Fibroblast of the aortic adventitia (primary cell): ENCODE measurements at places on chromosomes 11 and 22.

DNA sequence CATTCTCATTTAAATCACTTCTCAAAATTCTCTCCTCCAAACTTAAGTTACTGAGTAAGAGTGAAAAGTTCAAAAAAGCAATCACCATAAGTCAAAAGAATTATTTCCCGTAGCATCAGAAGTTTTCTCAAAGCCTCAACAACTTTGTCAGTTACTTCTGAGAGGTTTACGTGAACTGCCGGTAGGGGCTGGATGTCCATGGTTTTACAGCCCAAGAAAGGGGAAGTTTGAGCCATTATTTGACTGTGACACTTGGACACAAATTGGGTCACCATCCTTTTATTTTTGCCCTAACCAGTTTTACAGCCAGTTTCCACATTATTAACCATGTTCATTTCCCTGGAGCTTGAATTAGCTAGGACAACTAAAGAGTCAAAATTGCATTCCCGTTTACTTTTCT is 7.5 kb downstream of the POU2AF3 start:
- no peak for DNase-seq

DNA sequence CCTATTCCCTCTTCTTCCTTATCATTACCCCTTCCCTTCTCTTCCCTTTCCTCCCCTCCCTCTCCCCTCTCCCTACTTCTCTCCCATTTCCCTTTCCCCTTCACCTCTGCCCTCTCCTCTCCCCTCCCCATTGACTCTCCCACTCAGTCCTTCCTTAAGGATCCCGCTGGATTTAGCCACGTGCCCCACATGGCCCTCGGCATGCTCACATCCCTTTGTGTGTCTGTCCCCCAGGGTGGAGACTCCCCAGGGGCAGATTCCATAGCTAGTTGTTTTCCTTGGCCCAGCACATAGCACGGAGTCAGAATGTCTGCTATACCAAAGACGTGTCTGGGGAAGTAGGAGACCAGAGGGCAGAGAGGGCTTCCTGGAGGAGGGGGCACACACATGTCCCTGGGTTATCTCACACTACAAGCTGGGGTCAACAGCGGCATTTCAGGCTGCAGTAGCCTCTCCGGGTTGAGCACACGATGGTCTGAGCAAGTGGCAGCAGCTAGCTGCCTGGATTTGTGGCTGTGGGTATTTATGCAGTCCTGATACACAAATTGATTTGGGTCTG is 487.0 kb downstream of the TBC1D22A start:
- no peak for DNase-seq

DNA sequence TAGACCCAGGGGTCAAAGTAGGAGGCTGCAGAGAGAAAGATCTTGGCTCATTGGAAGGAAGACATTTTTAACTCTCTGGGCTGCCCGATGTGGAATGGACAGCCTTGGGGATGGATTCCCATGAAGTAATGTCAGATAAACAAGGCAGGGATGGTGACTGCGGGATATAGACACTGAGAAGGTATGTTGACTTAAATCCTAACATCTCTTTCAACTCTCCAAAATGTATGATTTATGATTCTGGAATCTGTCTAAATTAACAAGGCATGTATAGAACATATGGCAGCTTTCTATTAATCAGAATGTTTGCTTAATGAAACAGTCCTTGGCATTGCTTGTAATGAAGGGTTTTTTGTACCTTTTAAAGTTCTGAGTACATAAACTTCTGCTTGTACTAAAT is 56.1 kb upstream of the VSTM5 start:
- DNase-seq, result no peak

DNA sequence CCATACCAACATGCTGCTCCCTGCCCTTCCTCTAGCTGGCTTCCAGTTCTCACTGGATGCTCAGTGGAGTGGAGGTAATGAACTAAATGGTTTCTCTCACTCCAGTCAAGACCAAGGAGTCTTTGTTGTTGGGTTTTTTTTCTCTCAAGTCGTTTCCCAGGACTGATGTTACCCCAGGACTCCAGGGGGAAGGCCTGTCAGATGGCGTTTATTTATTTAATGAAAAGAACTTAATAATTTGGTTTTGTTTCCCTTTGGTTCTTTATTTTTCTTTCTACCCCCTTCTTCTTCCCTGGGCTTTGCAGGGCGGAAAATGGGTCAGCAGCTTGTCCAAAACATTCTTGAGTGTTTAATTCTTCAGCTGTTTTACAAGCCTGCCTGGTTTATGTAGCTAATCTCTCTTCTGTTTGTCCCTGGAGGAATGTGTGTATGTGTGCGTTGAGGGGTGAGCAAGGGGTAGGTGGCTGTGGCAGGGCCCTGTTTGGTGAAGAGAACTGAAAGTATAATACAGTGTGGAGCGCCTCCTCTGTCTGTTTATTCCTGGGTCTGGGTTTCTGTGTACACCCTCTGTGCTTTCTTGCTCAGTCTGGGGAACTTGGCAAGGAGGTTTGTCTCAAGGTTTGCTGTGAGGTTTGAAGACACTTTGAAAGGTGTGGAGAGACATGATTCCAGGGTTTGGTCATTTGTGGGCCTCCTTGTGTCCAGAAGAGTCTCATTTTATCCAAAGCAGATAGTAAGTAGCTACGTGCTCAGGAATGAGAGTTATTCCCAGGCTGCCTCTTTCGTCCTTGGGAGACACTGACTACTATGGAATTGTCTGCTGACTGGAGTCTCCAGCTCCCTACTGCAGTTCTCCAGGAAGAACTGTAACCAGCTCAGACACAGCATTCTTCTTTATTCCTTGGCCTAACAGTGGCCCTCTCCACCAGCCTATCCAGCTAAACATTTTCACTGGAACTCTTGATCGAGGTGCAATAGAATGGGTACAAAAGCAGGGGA is 175.5 kb downstream of the ADAMTS15 start:
- DNase-seq, result peak; percentile 40

GRCh38 chr11:17010851-17011420 is 3.3 kb downstream of the PLEKHA7 start:
- no peak for DNase-seq

DNA sequence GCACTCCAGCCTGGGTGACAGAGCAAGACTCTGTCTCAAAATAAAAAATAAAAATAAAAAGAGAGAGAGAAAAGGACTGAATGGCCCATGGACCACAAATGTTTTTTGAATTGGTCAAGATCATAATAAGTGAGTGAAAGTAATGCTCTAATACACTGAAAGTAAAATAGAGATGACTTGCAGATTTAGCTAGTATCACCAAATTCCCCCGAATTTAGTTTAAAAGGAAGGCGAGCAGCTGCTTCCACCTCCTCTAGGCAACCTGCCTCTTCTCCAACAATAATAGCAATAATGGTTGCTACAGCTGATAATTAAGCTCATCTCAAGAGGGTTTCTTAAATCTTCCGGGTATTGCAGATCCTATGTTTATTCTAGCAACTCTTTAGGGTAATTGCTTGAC is 36.8 kb downstream of the CELF1 start:
- no peak for DNase-seq

DNA sequence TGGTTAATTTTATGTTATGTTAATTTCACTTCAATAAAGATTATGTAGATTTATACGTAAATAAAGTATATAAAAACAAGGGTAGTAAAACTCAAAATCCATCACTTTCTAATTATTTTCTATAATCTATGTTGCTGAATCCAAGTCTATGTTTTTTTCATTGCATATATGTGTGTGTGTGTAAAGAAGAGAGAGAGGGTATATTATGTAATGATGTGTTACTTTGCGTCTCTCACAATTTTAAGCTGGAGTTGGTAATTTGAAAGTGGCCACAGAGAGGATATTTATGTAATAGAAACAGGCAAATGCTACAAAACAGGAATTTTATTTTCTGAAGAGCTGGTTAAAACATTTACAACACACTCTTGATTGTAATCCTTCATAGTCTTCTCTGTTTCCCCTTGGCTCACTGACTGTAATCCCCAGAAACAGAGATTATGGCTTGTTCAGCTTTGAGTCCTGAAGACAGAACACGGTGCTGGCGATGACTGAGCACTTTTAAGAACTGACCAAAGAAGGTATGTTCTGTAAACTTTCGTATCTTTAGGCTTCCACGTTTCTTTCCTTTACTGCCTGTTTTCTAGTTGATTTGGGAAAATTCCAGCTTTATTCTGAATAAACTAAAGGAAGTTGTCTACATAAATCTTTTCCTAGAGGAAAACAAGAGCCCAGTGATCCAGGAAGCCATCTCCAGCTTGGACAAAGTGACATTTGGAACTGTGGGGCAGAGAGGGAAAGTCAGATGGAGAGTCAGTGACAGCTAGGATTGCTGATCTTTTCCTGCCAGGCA is 43.6 kb downstream of the OR2AG2 start:
- DNase-seq, result no peak

DNA sequence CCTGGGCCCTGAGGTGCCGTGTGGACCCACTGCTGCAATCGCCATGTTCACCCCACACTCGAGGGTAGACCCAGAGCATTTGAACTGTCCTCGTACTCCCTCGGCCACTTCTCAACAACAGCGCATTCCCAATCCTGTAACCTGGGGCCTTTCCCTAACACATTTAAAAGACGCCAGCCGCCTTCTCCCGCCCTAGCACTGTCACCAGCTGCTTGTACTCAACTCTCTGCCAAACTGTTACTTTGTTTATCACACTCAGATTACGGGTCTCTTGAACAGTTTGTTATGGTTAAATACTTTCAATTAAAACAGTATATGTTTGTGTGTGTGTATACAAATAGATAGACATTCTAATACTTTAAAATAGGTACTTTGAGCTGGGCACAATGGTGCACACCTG is 20.7 kb downstream of the CDKN1C start:
- no peak for DNase-seq

DNA sequence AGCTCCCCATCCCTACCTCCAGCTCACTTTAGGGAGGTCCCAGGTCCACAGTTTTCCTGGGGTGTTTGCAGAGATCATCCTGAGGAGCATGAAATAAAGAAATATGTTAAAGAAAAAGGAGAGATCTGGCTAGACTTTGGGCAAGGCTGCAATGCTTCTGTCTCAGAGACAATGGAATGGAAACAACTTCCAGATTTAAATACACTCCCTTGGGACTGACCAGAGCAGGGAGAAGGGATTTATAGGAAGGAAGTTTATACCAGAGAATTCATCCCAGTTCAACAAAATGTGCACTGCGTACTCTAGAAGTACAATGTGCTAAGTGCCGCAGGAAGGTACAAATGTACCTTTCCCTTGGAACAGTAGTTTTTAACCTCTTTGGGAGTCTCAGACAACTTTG is 40.4 kb downstream of the ETS1 start:
- peak; percentile 53 for DNase-seq

DNA sequence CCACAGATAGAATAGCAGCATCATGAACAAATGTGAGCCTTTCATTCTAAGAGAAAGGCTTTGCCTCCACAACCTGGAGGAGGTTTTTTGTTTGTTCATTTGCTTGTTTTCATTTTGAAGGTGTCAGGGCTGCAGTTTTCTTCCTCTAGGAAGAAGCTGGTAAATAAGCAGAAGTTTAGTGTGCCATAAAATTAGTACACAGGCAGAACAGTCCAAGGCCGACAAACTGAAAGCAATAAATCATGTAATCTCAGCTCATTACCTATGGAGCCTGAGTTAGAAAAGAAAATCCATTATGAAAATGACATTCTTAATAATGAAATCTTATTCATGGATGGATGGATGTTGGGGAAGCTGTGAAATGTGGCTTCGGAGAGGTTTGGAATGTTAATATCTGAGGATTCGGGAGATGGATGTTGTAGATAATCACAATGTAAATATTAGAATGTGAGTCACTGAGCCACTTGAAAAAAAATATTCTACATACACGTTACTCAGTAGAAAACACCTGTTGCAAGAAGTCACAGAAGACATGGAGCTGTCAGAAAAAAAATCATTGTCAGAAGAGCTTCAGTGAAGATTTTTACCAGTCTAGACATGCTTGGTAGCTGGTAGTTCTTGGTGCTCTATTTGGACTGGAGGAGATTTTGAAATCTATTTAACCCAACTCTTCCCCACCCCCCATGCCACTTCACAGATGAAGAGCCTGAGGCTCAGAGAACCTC is 15.0 kb upstream of the ZDHHC13 start:
- DNase-seq, result no peak

DNA sequence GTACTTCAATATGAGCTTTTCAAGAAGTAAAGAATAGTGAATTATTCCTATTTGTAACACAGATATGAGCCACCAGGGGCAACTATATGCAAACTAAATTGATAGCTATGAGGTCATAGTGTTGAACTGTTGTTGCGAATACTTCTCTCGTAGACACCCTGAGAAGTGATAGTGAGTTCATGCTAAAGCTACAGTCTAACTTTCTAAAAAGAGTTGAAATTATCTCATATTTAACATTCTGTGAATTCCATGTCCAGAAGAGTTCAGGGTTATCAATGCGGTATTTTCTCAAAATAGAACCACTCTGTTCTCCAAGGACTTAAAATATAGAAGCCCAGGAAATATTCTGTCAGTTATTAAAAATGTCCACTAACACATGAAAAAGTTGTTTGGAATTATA is 185.4 kb downstream of the AASDHPPT start:
- peak; percentile 29 for DNase-seq

GRCh38 chr11:77557553-77557952 is 32.2 kb upstream of the AQP11 start:
- DNase-seq, result no peak

DNA sequence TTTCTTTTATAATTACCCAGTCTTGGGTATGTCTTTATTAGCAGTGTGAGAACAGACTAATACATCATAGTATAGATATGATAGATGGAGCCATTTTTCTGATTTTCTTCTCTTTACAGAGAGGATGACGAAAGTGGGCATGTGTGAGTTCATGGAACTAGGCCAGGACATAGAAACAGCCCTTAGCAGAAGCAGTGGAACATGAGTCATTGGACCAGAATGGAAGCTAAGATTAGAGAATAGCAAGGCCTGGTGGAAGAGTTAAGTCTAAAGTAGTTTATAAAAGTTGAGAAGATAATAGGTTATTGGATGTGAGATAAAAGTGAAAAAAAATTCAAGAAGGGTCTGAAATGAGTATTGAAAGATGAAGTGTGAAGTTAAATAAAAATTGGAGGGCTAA is 97.0 kb upstream of the MPPED2 start:
- no peak for DNase-seq

GRCh38 chr22:44291674-44292360 is 20.9 kb downstream of the SHISAL1 start:
- DNase-seq, result no peak

GRCh38 chr11:76265771-76266241 is 59.5 kb upstream of the WNT11 start:
- peak; percentile 43 for DNase-seq
